Left lobe of liver (tissue), 2 donors: ENCODE measurements at places on chromosomes 5 and 9. TPM values are rescaled to one million over a fixed set of nuclear protein-coding genes. Genes with fewer than 3 reads are reported as not detected.

- peak; percentile 81 for DNase-seq
Measured at GRCh38 chr9:117555964-117556629, 141.2 kb upstream of the ASTN2 start.

Gene MEIKIN
- not detected for total RNA-seq

GRCh38 chr9:98977246-98977714, 33.6 kb downstream of the COL15A1 start:
- DNase-seq: no peak

GRCh38 chr9:134283111-134283515, 43.1 kb upstream of the RXRA start:
- peak; percentile 97 for DNase-seq

DNA sequence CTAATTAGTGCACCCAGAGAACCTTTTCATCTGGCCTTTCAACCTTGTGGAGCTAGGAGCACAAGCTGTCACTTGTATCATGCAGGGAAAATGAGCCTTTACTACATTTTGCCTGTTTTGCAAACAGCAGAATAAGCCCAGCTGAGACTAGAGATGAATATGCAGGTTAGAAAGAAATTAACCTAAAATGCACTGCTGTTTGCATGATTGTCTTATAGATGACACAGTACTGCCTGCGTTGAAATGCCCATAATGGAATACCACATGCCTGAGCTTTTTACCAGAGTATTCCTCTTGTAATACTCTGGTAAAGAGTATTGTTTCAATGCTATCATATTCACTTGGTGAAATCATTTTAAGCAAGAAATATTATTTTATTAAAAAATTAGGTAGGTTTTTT, 90.7 kb downstream of the SNX24 start:
- no peak for DNase-seq

DNA sequence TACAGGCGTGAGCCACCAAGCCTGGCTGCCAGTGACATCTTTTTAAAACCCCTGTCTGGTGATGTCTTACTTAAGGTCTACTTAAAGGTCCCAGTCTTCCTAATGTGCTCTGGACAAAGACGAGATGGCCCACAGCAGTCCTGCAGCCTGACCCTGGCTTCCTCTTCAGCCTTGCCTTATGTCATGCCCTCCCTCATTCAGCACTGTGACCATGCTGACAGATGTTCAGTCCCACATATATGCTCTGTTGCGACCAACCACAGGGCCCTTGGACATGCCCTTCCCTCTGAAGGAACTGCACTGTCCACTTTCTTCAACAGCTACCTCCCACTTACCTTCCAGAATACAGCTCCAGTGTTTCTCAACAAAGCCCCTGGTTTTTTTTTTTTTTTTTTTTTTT, 172.8 kb upstream of the PANK3 start:
- peak; percentile 14 for DNase-seq

Gene LPAR1
- 0.86 TPM for total RNA-seq

DNA sequence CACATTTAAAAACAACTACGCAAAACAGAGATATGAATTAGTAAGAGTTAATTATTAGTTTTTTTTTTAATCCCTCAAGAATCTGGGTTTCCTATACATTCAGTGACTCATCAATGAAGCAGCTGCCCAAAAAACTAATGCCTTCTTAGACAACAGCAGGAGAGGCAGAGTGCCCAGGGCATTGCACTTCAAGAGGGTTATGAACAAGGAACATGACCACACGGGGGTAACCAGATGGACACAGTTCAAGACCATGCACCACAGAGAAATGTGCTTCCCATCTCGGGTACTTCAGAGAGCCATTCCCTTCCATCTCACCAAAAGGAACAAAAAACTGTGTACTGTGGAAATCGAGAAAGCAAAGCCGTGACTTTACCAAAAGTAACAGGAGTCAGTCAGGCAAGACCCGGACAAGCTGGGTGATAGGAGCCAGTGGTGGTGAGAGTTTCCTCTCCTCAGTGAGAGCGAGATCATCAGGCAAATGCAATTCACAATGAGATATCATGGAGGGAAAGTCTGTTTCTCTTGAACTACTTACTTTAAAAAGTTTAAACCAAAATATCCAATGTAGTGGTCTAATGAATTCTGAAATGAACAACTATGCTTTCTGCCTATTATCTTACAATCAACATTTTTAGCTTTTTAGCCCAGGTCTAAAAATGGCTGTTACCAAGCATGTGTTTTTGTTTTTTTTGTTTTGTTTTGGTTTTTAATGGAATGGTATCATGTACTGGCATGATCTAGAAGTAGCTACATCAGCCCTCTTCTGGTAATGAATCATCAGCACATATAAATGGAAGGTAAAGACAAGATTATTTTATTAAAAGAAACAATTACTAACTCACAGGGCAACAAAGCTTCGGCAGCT, 192.1 kb downstream of the TSSK1B start:
- DNase-seq: no peak

GRCh38 chr9:93865245-93865644, 89.9 kb downstream of the BARX1 start:
- DNase-seq: no peak

Gene DCTN3
- total RNA-seq: 31.4 TPM

GRCh38 chr9:15837079-15837679, 284.3 kb downstream of the CCDC171 start:
- DNase-seq: no peak

DNA sequence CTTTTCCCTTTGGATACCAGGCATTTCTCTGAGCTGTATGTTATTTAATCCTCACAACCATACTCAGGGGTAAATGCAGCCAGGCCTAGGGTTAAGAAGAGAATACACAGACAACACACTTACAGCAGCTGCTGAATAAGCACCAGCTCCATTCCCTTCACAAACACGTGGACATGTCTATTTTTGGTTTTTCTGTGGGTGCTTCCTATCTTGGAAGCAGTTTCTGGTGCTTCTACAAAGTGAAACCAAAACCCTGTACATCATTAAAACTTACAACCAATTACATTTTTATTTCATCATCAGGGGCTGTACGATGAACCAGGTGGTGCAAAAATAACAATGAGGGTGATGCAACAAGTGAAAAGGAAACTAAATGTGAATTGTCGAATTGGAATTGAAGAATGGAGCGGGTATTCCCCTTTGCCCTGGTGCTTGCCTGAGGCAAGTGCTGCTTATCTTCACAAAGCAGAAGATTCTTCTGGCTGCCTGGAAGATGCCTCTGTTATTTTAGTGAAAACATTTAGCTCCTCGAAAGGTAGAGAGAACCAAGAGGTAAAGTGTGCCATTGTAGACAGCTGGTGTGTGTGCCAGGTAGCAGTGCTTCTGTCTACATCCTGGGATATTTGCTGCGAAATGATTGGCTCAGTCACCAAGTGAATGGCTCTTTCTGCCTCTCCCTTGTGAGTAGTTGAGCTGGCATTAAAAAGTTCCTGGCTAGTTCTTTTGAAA, 18.6 kb upstream of the IFNB1 start:
- DNase-seq: no peak

Gene ELOVL7
- 0.60 TPM for total RNA-seq

Gene FANCG
- 6.2 TPM for total RNA-seq

Gene GABRG2
- not detected for total RNA-seq

Gene CDH6
- 1.3 TPM for total RNA-seq

- DNase-seq: peak; percentile 42
Measured at GRCh38 chr5:1555011-1555807, 31.4 kb upstream of the LPCAT1 start.

- DNase-seq: no peak
Measured at GRCh38 chr9:105436783-105437182, 11.1 kb upstream of the FSD1L start.

Gene OGN
- not detected for total RNA-seq

DNA sequence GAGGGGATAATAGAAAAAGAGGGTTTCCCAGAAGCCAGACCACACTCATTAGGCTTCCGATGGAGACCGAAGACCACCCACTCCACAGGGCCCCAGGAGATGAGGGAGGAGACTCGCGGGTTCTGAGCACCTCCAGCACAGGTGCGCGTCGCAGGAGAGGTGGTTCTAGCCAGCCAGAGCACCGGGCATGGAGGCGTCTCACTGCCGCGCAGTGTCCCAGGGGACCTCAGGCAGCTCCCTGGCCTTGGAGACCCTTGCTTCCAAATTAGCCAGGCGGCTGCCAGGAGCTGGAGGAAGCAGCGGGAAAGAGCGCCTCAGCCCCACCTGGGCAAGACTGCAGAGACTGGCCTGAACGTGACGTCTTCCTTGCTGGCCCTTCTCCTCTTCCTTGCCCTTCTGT, 115.4 kb upstream of the FBXL7 start:
- DNase-seq: no peak

DNA sequence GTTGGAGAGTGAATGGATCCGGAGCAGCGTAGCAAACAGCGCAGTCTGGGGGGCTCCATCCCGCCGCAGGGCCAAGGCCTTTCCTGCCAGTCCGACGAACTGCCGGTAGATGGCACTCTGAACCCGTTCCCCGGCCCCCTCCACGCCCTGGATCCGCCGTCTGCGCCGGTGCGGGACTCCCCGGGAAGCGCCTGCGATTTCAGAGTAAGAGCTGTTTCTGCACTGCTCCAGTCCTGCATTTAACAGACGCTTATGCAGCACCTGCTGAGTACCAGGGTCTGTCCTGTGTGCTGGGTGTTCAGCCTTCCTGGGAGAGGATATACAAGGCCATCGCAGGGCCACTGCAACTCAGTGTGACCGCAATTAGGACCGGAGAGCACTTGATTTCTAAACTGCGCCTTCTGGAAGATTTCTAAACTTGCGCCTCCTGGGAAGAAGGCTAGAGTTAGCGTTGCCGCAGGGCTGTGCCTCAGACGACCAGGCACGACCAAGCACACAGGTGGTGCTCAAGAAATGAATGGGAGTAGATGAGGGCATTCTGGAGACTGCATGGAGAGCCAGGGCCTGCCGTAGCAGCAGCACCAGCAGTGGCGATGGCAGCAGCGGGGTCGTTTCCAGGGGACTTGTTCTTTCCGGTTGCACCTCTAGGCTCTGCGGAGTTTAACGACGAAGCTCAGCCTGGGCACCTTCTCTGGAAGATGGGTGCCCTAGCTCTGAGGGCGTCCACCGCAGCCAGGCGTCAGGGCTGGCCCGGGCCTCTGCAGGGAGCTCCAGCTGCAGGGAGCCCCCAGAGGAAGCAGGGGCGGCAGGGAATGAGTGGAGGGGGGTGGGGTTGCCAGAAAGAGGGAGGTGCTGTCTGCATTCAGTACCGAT, 14.3 kb upstream of the TIFAB start:
- DNase-seq: peak; percentile 72

DNA sequence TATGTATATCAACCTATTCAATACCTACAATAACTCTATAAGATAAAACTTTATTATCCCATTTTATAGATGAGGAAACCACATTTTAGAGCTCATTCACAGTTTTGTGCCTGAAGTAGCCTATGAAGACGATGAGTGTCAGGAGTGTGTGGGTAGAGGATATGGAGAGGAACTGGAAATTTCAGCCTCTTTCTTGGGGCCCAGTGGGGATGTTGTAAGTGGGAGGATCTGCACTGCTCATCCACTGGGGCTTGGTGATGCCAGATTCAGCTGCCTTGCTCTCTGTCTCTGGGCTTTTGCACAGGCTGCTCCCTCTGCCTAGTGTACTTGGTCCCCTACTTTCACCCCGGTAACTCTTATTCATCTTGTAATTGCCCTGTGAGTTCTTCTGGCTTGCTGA, 194.7 kb downstream of the SREK1 start:
- no peak for DNase-seq

Gene NACC2
- total RNA-seq: 18.4 TPM

Gene EGR1
- 12.1 TPM for total RNA-seq

DNA sequence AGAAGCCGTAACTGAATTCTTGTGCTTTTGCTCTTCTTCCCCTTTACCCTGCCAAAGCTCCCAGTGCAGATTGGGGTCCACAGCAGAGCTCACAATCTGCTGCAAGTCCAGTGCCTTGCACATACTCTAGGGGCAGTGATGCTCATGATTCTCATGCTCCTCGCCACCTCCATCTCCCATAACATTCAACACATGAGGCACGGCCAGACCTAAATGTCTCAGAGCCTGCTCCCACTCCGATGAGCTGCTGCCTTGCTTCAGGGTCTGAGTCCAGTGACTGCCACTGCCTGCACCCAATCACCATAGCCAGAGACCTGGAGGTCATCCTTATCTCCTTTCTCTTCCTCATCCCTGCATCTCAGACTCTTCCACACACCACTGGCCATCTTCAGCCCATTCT, 10.5 kb downstream of the CSF1R start:
- DNase-seq: peak; percentile 33

- DNase-seq: no peak
Measured at GRCh38 chr9:126925876-126926275, 11.3 kb downstream of the RALGPS1 start.

DNA sequence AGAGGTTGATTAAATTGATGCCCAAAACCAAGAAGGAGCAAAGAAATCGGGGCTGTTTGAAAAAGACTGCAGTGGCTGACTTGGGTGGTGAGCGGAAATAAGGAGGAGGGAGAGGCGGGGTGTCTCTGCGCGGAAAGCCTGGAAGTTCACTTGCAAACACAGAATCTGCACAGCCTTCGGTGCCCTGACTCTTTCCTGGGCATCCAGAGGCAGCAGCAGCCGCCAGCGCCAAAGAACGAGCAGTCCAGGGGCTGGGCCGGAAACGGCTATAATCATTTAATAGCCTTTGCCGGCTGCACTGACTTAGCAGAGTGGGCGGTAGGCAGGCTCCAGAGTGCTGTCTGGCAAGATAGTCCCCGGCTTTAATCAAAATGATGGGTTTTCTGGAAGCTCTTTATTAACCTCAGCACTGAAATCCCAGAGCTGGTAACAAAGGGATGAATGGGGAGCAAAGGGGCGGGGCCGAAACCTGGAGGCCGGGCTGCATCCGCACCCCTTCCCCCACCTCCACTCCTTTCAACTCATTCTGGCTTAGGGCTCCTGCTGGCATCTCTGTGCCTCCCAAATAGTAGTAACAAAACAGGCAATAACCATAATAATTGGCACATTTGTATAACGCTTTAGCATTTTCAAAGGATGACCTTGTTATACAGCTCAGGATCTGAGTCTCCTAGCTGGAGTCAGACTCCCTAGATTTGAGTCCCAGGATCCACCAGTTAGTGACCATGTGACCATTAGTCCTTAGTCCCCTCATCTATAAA, 35.7 kb downstream of the PCDHAC2 start:
- DNase-seq: no peak
